A549 (cell line): ENCODE measurements at places on chromosomes 5 and 9.

DNA sequence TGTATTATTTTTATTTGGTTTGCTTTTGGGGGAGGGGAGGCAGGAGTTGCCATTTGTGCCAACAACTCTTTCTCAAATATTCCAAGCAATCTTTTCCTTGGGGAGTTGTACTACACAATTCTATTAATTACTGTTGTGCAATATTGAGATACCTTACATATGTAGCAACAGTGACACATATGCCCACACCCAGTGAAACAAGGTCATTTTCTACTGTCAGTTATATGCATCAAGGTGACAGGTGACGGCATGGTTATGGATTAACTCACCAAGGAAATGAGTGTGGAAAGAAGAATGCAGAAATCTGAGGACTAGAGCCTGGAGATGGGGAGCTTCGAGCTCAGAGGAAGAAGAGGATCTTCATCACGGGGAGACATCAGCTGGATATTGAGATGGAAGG is 17.9 kb upstream of the MSMP start:
- DNase-seq, result no peak

DNA sequence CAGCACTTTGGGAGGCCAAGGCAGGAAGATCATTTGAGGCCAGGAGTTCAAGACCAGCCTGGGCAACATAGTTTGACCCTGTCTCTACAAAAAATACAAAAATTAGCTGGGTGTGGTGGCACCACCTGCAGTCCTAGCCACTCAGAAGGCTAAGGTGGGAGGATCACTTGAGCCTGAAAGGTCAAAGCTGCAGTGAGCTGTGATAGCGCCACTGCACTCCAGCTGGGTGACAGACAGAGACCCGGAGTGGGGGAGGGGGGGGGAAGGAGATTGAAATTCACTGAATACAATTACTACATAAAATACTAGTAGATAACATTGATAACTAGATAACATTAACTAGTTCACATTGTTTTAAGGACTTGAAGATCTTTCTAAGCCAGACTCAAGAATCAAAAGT is 345.6 kb downstream of the BNC2 start:
- no peak for DNase-seq

DNA sequence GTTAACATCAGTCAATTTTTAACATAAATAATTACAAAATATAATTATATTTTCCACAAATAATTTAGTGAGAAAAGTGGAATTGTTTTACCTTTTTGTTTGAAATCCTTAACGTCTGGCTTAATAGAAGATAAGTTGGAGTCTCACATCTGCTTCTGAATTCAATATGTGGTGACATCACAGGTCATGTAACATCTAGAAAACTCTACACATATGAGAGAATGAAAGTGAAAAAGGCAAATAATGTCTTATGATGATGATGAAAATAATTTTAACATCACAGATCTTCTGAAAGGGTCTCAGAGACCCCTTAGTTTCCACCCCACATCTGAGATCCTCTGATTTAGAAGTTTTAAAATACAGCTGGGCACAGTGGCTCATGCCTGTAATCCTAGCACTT is 81.5 kb downstream of the PRKACG start:
- no peak for DNase-seq

DNA sequence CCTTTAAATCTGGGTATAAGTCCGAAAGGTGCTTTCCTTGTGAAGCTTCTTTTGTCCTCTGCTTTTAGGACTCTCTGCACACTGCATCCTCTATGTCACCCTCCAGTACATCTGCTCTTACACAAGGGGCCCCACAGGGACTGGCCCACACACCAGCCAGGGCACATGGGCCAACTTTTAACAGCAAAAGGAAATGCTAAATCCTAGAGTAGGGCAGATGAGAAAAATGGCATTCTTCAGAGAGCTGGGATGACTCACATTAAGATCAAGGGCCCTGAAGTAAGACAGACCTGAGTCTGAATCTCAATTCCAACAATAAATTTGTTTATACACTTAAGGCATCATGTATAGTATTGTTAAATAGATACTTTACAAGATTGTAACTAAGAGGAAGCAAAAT is 40.3 kb upstream of the CDKN2B start:
- no peak for DNase-seq

GRCh38 chr5:60851626-60852025 is 7.6 kb upstream of the ELOVL7 start:
- no peak for DNase-seq

- no peak for DNase-seq
These were observed 129.1 kb downstream of the CDK5RAP2 start for GRCh38 chr9:120450916-120451315.

GRCh38 chr5:104774372-104774771 is 1211.8 kb upstream of the NUDT12 start:
- no peak for DNase-seq

- peak; percentile 18 for DNase-seq
These were observed 105.2 kb upstream of the CACNA1B start for GRCh38 chr9:137772281-137772873.

GRCh38 chr5:43353668-43354067 is 40.5 kb upstream of the HMGCS1 start:
- DNase-seq, result no peak

- DNase-seq, result no peak
These were observed 55.5 kb upstream of the SPATA31C2 start for GRCh38 chr9:88193766-88194165.

DNA sequence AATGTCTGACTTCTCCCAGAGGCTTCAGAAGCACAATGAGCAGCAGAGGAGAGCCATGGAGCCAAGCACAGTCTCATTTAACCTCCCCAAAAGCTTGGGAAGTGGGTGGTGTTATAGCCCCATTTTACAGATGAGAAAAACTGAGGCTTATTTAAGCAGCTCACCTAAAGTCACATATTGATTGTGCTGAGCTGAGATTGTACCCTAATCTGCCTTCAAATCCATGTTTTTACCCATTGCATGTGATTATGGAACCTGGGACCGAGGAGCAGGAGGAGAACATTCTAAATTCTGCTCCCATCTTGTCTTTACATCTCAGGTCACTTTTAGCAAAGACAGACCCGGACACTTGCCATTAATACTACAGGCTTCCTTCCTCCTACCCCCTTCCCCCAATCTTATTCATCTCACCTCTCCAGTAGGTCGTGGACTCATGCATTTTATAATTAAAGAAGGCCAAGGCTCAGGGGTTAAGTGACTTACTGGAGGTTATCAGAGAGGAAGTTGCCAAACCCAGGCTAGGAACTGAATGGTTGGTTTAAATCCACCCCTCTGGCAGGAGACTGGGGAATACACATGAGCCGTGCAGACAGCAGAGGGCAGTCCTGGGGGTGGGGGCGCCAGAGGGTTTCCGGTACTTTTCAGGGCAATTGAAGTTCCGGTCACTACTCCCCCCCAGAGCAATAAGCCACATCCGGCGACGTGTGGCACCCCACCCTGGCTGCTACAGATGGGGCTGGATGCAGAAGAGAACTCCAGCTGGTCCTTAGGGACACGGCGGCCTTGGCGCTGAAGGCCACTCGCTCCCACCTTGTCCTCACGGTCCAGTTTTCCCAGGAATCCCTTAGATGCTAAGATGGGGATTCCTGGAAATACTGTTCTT is 51.0 kb upstream of the IL17B start:
- DNase-seq, result no peak

GRCh38 chr9:100534401-100534800 is 43.5 kb upstream of the CAVIN4 start:
- DNase-seq, result no peak

DNA sequence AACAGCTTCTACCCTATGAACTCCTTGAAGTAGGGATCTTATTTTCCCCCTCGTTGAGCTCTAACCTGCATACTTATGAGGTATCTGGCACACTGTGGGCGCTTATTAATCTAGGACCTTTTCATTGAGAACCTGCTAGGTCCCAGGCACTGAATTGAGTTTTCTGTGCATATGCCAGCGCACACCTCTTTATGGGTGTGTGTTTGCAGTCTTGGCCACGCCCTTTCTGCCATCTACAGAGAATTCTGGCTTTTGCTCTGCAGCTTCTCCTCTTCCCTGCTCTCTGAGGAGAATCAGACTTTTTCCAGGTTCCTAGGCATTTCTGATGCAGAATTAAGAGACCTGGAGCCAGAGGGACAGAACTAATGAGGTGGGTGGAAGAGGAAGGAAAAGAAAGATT is 25.4 kb upstream of the SSBP2 start:
- DNase-seq, result no peak

- no peak for DNase-seq
These were observed 33.1 kb downstream of the CNTRL start for GRCh38 chr9:121107881-121108280.

DNA sequence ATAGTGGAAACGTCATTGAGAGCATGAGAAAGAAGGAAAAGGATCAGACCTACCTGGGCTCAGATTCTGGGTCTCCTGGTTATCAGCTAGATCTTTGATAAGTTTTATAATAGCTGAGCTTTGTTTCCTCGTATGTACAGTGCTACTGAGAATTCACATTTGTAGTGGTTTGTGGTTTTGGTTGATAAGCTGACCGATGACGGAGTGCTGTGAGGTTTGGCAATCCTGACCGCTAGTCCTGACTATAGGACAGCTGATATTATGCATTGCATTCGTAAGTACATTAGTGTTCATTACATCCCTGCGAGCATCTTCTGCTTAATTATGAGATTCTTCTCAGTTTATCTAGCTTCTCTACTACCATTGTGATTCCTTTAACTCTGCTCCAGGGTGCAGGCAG is 190.7 kb upstream of the SLC27A6 start:
- no peak for DNase-seq

GRCh38 chr5:151150471-151151262 is 6.9 kb downstream of the ANXA6 start:
- DNase-seq, result no peak

DNA sequence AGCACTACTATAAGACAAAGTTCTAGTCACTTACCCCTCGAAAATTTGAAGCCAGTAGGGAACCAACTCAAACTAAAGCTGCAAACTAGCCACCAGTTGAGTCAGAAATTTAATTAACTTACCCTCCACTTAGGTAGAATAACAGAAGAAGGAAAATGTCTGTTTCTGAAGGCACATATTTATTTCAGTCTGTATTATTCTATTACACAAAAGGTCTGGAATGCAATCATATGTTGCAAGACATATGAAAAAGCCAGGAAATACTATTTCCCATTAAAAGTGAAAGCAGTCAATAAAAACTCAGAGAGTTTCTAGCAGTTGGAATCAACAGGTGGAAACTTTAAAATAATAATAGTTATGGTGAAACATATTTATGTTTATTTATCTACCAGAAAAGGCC is 79.2 kb upstream of the SLCO4C1 start:
- DNase-seq, result no peak

GRCh38 chr5:177545487-177546257 is 8.7 kb downstream of the FAM193B start:
- DNase-seq, result no peak

DNA sequence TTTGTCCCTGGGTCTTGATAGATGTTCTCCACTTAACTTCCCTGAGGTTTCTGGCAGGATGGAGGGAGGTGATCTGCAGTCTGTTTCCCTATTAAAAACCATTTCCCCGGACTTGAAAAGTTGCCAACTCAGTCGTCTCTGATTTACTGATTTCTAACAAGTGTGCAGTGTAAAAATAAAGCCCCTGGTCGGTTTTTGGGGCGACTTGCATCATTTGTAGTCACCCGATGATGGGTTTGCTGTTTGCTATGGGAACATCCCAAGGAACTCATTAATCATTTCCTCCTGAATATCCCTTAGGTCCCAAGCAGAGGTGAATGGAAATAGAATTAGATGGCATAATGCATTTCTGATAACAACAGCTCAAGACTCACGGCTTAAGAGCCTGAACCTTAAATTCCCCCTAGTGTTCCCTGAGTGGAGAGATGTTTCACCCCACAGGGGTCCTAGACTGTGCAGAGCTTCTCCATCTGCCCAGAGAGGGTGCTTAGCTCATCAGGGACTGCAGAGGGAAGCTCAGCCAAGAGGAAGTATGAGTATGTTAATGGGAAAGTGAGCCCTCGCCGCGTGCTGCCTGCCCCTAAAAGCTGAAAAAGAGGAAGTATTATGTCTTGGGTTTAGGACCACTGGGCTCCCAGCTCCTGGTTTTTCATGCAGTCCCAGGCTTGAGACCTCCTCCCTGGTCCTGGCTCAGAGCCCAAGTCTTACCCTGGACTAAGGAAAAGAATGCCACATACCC is 115.1 kb upstream of the DAP start:
- no peak for DNase-seq

DNA sequence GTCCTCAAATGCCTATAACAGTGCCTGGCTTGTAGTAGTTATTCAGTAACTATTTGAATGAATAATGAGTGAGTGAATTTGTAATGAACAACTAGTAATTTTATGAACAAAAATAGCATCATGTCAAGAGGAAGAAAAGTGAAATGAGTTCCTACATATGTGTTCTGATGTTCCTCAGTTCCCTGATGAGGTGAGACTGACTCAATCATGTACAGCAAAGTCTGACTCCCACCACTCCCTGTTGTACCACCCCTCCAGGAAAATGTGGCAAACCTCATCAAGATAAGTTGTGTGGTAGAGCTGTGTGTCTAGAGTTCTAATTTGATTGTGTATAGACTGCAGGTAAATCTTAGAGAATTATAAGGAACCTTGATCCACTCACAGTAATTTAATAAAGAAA is 201.6 kb downstream of the GOLPH3 start:
- DNase-seq, result no peak

- DNase-seq, result no peak
These were observed 8.1 kb upstream of the DAB2 start for GRCh38 chr5:39432696-39433530.

DNA sequence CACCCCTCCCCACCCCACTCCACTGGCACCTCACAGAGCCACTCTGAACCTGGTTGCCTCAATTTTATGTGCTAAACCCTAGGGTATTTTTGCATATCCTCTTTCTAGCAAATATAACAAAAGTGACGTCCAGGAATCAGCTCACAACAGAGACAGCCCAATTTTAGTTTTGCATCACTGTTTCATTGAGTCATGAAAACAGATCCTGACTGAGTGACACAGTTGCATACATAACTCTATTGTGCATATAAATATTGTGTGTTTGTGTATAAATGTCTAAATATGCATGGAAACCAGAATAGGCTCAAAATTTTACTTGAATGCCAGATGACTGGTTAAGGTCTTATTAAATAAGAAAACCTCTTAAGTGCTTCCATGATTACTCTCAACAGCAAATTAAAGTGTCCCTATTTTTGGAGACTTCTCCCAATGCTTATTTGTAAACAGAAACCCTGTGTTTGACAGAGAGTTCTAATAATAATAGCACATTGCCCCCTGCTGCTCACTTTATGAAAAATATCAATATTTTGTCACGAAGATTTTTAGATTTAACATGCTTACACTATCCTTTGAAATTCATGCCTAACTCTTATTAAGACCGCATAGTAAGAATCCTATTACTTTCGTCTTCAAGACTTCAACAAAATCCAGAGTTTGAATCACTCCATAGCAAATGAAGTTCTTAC is 75.5 kb upstream of the PRRC1 start:
- peak; percentile 14 for DNase-seq

DNA sequence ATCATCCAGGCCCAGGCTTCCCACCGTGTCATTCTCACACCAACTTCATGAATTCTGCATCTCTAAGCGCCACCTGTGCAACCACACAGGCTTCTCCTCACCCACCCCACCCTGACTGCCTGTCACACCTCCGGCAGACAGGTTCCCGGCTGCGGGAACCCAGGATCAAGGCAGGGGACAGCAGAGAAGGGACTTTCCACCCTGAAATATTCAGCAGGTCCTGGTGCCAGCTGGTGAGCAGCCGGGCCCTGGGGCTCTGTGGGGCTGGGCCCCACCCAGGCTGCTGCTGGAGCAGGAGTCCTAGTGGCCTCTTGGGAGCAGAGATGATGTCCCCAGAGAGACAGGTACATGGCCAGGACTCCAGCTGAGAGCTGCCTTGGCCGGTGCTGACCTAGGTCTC is 12.7 kb downstream of the ANXA6 start:
- DNase-seq, result no peak
